ENCODE measurements at places on chromosomes 1 and 21.

DNA sequence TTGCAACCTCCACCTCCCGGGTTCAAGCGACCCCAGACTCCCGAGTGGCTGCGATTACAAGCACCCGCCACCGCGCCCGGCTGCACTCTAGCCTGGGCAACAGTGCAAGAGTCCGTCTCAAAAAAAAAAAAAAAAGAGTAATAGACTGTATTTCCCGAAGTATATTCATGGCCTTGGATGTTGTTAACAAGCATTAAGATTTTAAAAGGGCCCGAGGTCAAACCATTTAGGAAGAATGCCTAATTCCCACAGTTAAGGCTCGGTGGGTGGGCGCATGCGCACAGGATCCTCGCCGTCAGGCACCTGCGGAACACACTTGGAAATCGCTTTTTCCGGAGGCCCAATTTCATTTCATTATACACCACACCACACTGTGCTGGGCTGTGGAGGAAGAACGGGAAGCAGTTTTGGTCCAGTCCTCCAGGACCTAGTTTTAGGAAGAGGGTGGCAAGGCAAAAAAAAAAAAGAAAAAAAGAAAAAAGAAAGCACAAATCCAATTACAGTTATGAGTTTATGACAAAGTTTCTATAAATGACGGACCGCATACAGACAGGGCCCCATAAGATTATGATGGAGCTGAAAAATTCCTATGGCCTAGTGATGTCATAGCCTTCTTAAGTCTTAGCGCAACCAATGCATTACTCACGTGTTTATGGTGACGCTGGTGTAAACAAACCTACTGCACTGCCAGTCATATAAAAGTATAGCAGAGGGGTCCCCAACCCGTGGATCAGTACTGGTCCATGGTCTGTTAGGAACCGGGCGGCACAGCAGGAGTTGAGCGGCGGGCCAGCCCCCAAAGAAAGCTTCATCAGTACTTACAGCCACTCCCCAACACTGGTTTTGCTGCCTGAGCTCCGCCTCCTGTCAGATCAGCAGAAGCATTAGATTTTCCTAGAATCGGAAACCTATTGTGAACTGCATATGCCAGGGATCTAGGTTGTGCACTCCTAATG, 38.2 kb downstream of the H3-3A start:
- peak; percentile 89 for DNase-seq

DNA sequence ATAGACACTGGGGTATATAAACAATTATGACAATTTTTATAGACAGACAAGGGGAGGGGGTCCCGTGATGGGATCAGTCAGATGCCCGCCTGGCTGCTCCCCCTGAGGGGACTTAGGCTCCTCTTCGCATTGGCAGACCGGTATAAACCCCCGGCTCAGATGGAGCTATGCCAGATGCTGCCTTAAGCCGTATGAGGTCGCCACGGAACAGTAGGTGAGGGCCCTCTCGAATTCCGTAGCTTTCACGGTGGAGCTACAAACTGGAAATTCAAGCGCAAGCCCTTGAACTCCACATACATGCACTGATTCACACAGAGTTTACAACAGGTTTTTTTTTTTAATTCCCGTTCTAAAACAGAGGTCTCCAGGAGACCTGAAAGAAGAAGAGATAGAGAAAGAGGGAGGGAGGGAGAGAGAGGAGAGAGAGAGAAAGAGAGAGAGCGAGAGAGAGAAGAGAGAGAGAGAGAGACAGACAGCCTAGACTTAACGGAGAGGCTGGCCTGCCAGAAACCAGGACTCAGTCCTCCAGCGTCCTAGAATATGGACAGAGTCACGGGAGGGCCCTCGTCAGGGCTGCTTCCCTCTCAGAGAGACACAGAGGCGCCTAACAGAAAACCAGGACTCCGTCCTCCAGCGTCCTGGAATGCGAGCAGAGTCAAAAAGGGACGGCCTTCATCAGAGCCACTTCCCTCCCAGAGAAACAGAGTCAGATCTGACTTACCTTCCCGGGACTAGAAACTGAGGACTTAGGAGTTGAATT, 24.4 kb upstream of the TMEM54 start:
- DNase-seq: no peak

GRCh38 chr1:224064150-224064549, 49.8 kb upstream of the FBXO28 start:
- no peak for DNase-seq

DNA sequence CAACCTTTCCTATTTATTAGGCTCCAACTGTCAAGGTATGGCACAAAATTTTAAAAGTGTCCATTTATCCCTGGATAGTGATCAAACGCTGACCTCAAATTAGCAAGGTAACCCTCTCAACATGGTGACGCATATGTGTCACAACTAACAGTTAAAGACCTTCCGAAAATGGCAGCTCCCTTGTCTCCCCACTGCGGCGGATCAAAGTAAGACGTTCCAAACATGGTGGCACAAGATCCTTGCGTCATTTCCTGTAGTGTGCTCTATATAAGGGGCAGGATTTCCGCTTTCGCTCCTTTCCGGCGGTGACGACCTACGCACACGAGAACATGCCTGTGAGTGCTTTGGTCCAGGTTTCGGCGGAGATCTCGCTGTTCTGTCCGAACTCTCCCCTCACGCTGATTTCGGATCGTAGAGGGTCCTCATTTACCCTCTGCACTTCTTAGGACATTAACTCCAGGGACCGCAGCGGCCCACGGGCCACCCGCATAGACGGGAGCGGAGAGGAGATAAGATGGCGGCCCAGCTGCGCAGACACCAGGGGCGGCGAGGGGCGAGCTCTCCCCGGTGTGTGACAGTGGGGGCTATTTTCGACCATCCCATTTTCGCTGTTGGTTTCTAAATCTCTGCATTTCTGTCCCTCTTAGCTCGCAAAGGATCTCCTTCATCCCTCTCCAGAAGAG, at the start of gene RPS27:
RPS27 (plus strand) TSS at position 295 of the 683 bp plus-strand sequence; CDS start at position 330, 35 bp downstream.
- peak; percentile 98 for DNase-seq

DNA sequence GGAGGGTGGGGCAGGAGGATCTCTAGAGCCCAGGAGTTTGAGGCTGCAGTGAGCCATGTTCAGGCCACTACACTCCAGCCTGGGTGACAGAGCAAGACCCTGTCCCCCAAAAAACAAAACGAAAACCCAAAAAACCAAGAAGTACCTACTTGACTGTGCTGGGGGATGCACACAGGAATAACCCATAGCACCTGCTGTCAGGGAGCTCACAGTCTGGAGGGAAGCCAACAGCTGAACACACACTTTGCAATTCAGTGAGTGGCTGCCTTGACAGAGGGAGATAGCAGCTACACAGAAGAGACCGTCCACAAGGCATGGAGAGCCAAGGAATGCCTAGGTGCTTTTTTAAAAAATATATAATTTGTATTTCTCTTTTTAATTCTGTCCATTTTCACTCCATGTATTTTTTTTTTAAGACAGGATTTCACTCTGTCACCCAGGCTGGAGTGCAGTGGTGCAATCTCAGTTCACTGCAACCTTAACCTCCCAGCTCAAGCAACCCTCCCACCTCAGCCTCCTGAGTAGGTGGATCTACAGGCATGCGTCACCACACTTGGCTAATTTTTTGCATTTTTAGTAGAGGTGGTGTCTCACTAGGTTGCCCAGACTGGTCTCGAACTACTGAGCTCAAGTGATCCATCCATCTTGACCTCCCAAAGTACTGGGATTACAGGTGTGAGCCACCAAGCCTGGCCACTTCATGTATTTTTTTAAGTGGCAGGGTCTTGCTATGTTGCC, 68.7 kb downstream of the NID1 start:
- DNase-seq: no peak

GRCh38 chr1:47554082-47554481, 116.2 kb downstream of the FOXD2 start:
- no peak for DNase-seq

DNA sequence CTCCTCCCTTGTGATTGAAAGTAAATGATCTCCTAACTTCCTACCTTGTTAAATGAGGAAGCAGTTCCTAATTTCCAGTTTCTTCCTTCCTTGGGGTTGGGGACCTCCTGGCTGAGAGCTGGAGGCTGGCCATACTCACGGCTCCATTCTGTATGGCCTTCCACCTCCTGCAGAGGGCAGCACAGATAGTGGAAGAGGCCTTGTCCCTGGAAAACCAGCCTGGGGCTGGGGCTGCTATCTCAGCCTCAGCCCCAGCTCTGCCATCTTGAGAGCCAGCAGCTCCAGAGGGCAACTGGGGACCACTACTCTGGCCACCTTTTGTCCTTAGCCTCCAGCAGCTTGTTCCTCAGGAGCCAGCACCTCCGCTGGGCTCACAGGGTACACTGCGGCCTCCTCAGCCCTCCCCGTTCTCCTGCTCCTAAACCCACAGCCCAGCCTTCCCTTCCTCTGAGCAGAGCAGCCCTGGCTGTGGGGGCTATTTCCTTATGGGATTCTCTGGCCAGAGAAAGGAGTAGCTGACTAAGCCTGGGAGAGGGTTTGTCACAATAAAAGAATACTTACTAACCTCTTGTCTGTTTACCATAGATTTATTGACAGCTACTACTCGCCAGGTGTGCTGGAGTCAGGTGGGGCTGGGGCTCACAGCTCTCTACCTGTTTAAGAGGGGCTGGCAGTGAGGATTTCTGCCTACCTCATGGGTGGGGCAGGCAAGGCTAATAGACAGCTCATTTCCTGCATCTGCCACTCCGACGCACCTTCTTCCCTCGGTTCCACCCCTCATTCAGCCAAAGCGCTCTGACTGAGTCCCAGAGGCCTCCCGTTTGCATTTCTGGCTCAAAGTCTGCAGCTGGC, 6.3 kb downstream of the TMEM234 start:
- DNase-seq: peak; percentile 50

GRCh38 chr1:20717452-20718342, at the start of gene KIF17:
TSS of gene KIF17 (minus strand) at chr1:20718007. CDS start at chr1:20717706, 301 bp downstream.
- peak; percentile 68 for DNase-seq

All from D721Med (cell line).